ENCODE measurements at places on chromosomes 12 and 14. TPM values are rescaled to one million over a fixed set of nuclear protein-coding genes. Genes with fewer than 3 reads are reported as not detected.

GRCh38 chr14:103629503-103630121 lies 601 bp downstream of the KLC1 start:
- DNase-seq: no peak

DNA sequence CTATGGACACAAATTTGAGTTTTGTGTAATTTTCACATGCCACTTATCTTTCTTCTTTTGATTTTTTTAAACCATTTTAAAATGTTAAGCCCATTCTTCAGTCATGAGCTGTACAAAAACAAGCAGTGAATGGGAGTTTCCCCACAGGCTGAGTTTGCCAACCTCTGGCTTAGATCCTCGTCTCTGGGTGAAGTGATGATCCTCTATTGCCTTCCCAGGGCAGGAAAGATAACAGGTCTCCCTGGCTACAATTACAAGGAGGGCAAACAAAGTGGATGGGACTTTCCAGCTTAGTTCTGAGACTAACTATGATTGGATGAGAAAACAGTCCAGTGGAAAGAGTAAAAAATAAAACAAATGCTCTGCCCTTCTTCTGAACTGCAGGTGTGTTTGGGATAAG lies 203.7 kb downstream of the SPTSSA start:
- no peak for DNase-seq

DNA sequence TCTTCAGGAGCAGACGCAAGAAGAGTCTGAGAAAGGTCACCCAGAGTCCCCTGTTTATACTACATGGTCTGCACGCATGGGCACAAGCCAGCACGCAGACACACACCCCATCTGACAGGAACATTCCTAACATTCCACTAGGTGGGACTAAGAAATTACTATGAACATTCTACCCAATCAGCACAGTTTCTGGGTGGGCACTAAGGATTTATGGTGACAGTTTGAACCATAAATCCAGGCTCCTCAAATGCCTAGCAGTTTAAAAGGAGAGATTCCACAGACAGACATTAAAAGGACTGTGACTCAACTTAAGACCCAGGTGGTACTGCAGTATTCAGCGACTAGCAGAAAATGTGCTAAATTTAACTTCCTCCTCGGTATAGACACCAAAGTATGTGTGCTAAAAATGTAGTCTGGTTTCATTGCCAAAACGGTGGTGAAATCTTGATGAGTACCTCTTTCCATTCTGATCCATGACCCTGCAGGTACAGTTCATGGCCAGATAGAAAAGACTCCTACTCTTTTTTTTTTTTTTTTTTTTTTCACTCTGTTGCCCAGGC lies 16.2 kb downstream of the ABHD4 start:
- DNase-seq: peak; percentile 96

Gene IFNG
- total RNA-seq: not detected

GRCh38 chr14:60681271-60681670 lies 32.0 kb upstream of the SIX1 start:
- DNase-seq: no peak

DNA sequence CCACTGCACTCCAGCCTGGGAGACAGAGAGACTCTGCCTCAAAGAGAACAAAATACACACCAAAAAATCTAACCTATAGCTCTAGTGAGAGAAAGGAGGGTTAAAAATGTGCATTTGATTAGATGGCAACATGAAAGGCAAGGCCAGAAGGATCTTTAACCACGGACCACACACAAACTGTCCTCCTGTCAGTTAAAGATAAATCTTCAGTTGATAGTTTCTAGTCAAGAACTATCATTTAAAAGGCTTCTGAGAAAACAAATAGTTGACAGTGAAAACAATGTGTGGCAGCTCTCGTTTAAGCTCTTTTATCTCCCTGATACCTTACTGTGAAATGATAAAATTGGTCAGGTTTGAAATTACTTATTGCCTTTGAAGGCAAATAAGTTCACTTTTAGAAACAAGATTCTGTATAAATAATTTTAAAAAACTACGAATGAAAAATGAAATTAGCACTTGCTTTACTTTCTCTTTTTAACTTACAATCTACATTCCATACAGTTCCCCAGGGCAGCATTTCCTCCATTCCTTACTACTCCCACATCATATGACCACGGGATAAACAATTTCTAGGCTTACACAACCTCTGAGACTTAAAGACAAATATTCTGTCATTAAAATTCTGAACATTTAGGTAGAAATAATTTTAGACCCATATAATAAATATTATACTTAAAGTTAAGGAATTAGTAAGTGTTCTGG lies 71.4 kb upstream of the GNPNAT1 start:
- DNase-seq: peak; percentile 69

DNA sequence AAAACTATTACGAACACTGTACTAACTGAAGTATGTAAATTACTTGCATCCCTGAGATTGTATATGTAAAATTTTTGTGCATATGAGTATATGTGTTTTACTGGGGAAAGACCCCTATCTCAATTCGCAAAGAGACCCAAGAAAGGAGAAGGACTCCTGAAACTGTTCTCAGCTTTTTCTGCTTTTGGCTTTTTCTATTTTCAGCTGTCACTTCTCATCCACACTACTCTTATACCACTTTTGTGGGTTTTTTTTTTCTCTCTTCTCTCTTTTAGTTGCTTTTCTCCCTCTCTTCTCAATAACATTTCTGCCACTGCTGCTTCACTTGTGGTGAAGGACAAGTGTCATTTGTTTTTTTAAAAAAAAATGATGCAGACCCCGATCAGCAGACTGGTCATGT lies 39.8 kb downstream of the NIN start:
- DNase-seq: no peak

GRCh38 chr12:60172266-60173211 lies 576.7 kb downstream of the SLC16A7 start:
- DNase-seq: no peak

Gene KCNK13
- total RNA-seq: not detected

Gene RNF41
- 50.3 TPM for total RNA-seq

DNA sequence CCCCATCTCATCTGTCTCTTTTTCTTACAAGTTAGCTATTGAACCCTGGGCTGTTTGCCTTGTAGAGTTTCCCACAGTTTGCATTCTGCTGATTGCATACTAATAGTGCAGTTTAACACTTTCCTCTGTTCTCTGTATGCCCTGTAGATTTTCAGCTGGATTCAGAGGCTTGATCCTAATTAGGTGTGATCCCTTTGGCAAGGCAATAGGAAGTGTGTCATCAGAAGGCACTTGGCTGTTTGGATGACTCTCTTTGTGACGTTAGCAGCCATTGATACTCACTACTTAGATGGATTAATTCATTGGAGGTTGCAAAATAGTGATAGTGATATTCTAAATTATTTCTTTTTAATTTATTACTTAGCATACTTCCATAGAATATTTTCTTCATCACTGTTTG lies 33.6 kb downstream of the FUT8 start:
- no peak for DNase-seq

- no peak for DNase-seq
Measured at GRCh38 chr12:2156333-2156732, 103.5 kb downstream of the CACNA1C start.

- peak; percentile 95 for DNase-seq
Measured at GRCh38 chr14:100692859-100693558, 33.7 kb upstream of the DLK1 start.

DNA sequence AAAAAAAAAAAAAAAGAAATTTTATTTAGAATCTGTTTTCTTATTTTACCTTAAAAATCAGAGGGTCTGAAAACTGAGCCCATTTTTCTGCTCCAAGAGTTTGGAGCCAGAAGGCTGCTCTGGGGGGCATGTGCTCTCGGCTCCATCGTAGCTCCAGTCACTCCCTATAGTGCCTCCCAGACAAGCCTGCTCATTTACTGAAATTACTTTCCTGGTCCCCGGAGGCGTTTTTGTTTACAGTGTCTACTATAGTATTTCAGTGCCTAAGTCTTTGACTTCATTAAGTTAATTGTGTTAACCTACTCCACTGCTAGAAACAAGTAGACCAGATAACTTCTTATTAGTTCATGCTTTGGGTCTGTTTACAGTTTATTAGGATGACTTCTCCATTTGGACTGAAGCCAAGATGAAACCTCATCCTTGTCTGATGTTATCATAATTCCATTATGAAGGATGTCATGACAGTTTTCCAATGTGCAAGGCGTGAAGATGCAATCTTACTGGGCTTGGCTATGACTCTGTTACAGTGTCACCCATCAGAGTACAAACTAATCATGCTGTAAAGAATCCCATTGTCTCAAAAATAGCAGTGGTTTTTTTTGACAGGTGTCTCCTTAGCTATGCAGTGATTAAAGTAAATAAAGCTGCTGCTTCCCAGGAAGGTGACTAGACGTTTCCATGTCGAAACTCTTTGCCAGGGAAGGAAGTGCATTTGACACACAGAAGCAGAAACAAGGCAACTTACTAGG lies 182.3 kb downstream of the TMEM132C start:
- peak; percentile 1 for DNase-seq

- DNase-seq: no peak
Measured at GRCh38 chr12:82595941-82596340, 90.8 kb upstream of the TMTC2 start.

Gene TUBA1B
- total RNA-seq: 3,781 TPM

Gene NRXN3
- not detected for total RNA-seq

Gene FOXG1
- not detected for total RNA-seq

Gene OR4Q3
- total RNA-seq: not detected

DNA sequence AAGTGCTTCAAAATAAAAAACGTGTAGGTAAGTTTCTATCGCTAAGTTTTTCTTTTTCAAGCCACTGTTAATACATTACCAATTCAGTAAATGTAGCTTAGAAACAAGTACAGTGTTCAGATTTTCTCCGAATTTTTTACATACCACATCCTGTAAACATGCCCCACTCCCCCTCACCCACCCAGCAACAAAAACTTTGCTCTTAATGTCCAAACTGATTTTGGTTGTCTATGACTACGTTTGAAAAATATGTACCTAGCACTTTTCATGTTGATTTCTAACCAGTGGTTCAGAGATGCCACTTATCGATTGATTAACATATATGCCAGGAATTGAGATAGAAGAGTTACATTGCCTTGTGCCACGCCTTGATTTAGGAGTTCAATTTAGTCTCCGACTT lies 663 bp upstream of the LIN7A start:
- no peak for DNase-seq

GRCh38 chr14:84445486-84445885 lies 1084.5 kb upstream of the FLRT2 start:
- no peak for DNase-seq

DNA sequence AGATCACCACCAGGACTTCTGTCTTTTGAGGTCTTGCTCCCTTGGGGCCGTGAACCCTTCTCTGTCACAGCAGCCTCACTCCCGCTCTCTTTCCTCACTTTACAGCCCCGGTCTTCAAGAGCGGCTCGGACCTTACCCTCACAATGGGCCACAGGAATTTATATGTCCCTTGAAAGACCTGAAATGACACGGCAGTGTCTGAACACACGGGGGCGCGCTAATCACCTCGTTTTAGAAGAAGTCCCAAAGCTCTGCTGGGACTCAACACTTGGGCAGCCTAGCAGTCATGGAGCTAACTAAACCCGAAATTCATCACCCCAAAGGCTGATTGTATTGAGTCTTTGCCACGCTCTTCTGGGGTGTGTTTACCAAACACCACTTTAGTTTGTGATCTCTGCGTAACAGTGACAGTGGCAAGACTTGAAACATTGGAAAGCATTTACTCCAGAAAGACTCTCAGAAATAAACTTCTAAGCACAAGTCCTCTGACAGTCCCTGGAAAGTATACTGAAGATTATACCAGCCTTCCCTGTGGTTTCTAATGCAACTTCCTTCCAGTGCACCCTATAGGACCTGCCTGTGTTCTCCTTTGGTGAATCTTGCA lies 29.0 kb downstream of the SERPINA11 start:
- peak; percentile 39 for DNase-seq

DNA sequence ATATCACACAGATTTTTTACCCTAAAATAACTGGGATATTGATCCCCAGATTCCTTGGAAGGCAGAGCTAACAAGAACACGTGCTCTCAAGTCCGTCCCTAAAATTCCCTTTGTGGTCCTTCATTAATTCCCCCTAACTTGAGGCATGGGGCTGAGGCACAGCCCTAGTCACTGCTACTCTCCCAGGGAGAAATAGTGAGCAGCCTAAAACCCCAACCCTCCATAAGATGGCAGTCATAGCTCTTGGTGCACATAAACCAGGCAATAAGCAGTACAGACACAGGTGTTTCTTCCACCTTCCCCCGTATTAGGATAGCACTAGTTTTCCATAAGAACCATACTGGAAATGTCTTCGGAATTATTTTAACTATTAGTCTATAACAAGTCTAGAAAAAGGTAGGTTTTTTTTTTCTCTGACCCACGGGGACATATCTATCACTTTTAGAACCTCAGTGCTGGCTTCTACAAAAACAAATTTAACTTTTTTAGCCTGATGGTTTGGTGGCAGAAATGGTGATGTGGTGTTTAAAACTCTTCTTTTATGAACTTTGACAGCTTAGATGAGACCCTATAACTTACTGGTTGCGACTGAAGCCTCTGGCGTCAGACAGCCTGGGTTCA lies 3.1 kb upstream of the ARHGEF40 start:
- no peak for DNase-seq

DNA sequence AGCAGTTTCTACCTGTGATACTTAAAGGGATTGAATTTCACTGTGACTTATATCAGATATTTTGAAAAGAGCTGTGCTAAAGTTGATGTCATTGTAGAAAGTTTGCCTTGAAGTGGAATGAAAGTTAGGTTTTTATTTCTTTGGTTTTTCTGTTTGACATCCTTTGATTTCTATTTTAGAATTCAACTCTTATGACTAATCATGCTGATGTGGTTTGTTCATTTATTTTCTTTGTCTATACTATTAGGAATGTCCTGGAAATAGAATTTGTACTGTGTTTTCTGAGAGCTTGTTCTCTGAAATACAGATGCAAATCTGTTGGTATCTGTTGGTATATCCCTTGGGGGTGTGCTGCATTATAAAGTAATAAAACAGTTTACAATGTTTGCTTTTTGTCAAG lies 3.3 kb downstream of the CNOT2 start:
- DNase-seq: peak; percentile 30

DNA sequence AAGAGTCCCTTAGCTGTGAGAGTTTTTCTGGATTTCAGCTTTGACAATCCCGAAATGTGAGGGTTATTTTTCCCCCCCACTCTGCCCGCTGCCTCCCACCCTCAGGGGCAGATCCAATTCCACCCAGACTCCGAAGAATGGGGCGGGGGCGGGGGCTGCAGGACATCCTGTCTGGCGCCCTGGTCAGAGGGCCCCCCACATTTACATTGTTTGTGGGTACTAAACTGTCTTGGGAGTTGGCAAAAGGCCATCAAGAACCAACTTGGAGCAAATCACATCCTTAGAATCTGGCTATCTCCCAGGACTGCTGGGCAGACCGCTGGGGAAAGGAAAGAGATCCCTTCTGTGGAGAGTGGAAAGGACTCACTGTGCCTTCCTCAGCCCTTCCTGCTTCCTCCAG lies 2.4 kb downstream of the EMP1 start:
- DNase-seq: peak; percentile 84

Gene CPNE6
- not detected for total RNA-seq

DNA sequence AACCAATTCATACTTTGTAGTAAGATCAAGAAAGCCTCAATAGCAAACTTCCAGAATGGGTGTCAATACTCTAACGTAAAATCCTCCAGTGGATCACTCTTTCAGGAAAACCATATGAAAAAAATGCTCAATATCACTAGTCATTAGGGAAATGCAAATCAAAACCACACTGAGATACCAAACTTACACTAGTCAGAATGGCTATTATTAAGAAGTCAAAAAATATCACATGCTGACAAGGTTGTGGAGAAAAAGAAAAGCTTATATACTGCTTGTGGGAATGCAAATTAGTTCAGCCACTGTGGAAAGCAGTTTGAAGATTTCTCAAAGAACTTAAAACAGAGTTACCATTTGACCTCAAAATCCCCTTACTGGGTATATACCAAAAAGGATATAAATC lies 49.5 kb upstream of the ATXN7L3B start:
- no peak for DNase-seq
